ENCODE measurements at places on chromosomes 5 and 9.
A peak's percentile ranks its signal among the peaks of the same experiment; 100 is the strongest.

GRCh38 chr5:132773601-132774355 is 3.3 kb downstream of the SEPTIN8 start:
- no peak for DNase-seq

GRCh38 chr5:123285122-123286023 is 137.8 kb downstream of the CEP120 start:
- peak; percentile 13 for DNase-seq

- DNase-seq, result no peak
These were observed 793.0 kb upstream of the GRAMD2B start for GRCh38 chr5:125630237-125630636.

DNA sequence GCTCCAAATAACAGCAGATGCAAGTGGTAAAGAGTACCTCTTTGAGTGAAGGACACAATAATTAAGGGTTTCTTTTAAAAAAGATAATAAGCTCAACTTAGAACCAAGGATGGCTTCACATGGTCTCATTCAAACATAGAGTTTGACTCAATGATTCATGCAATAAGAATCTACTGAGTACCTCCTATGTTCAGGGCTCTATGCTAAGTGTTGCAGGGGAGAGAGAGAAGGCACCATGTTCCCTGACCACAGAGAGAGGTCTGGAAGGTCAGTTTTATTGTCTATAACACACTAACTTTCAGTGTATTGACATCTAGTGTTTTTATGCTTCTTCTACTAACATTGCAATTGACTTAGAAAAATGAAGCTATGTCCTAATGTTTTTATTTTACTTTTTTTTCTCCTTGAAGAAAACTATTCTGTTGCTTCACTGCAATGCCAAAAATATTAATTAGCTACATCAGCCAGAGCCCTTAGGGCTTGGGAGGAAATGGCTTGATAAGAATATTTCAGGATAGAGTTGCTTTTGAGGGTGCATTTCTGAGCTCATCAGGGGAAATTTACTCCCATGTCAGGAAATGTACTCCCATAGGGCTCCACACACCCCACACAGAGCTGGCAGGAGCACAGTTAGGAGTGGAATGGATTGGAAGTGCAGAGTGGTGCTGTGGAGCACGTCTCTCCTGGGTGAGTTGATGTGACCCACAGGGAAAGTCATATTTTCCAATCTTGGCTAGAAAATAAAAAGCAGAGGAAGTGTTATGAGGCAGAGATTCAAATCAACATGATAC is 106.6 kb downstream of the PDE8B start:
- no peak for DNase-seq

GRCh38 chr9:88358723-88359122 is 29.5 kb upstream of the SPIN1 start:
- no peak for DNase-seq

GRCh38 chr9:100465761-100466160 is 7.2 kb upstream of the TMEFF1 start:
- no peak for DNase-seq

DNA sequence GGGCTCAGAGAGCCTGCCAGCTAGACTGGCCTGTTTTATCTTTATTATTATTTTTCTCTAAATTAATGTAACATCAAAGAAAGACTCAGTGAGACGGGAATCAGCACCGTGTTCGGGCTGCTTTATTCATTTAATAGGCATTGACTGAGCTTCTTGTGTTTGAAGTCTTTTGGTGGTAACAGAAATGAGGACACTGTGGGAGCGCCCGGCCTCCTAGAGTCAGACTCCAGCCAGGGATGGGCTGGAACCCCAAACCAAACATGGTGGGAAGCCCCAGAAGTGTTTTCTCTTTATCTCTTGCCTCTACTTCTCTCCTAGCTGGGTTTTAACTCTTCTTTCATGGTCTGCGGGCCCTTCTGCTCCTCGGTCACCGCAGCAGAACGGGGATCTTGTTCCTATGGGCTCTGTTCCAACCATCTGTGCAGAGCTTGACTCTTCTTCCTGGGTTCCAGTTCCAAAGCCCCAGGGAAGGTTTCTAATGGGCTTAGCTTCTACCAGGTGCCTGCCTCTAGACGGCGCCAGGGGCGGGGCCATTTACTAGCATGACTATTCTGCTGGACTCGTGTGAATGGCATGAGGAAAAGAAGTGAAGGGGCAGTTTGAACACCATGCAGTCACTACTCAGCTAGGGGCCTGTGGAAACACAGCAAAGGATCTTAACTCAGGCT is 123.8 kb downstream of the FGF18 start:
- DNase-seq, result no peak

DNA sequence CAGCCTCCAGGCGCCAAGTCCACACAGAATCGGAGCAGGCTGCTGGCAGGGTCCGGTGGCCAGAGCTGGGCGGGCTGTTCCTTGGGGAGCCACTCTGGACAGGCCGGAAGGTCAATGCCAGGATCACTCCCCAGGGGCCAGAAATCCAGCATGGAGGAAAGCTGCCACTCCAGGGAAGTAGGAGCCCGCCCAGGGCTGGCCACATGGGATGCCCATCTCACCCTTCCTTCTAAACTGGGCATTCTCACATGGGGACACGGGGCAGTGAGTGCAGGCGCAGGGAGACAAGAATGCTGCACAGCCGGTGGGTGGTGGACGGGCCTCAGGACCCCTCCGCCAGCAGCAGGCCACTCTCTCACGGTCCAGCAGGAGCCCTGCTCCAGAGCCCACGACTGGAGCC is 58.2 kb downstream of the ADAMTS2 start:
- DNase-seq, result no peak

GRCh38 chr5:172450861-172451695 is 3.2 kb downstream of the SH3PXD2B start:
- DNase-seq, result peak; percentile 51

GRCh38 chr5:148297731-148298130 is 14.5 kb upstream of the SPINK7 start:
- no peak for DNase-seq

DNA sequence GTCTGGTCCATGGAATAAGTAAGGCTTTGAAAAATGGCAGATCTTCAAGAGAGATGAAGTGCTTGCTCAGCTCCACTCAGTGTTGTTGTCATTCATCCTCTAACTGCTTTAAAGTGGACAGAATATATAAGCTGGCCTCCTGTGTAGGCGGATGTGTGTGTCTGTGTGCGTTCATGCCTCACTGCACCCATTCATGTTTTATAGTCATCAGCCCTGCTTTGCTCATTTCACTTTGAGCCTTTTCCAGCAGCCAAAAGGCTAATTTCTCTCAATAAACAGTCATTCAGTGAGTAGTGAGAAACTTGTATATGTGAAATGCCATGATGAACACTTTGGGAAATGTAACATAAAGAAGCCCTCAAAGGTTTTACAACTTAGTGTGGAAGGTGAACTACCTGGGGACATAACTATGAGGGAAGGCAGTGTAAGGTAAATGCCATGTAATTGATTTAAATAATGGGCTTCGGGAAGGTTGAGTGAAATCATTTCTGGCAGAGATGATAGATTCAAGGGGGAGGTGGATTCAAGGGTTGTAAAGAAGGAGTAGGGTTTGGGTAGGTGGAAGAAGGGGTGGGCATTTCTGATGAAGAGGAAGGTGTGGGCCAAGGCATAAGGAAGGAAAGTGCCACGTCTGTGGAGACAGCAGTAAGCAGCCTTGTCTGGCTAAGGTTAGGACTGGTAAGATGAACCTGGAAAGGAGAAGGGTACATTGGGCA is 15.7 kb downstream of the TTC23L start:
- no peak for DNase-seq

- DNase-seq, result no peak
These were observed 2.3 kb downstream of the CLTA start for GRCh38 chr9:36193023-36193422.

DNA sequence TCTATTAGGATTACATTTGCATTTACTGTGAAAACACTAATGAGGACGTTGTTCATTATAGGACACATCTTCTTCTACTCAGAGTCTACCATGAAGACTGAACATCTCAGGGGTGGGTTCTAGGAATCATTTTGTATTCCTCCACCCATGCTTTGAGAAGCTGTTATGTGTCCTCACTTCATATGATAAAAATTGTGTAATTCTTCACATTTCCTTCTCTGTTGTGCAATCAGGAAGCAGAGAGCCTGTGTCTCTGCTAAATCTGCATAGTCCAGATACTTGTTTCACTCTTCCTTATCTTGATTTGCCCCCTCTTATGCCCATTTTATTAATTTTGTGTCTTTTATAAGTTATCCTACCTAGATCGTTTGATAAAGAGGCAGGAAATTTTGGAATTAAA is 97.8 kb upstream of the IQGAP2 start:
- DNase-seq, result no peak

DNA sequence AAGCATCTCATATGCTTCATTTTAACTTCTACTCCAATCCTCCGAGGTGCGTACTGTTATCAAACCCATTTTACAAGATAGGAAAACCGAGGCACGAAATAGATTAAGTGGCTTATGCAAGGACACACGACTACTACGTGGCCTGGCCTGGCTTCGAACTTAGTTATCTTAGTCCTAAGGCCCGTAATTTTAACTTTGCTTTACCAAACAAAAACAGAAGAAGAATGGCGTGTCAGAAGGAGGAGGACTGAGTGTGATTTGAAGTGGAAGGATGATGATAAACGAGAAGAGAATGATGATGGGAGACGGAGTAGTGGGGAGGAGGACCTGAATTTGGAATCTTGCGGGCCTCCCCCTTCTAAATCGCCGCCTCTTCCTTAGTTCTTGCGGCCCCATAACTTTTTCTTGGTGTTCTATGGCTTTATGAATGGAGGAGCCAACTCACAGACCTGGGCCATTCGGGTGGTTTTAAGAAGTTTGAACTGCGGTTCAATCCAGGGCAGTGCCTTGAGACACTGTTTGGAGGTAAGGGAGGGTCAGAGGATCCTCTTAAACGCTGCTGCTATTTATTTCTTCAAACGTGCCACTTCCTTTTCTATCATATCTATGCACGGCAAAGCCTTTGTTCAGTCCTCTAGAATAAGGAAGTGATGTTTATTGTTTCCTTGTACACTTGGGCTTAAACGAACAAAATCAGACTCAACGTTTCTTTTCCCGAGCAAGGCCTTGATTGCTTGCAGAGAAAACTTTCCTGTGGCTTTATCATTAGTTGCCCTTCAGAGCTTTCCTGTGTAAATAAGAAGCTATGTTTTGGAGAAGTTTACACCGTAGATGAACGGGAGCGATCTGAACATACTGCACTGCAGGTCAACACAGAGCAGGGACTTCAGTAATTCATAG is 795 bp downstream of the CNOT8 start:
- no peak for DNase-seq

DNA sequence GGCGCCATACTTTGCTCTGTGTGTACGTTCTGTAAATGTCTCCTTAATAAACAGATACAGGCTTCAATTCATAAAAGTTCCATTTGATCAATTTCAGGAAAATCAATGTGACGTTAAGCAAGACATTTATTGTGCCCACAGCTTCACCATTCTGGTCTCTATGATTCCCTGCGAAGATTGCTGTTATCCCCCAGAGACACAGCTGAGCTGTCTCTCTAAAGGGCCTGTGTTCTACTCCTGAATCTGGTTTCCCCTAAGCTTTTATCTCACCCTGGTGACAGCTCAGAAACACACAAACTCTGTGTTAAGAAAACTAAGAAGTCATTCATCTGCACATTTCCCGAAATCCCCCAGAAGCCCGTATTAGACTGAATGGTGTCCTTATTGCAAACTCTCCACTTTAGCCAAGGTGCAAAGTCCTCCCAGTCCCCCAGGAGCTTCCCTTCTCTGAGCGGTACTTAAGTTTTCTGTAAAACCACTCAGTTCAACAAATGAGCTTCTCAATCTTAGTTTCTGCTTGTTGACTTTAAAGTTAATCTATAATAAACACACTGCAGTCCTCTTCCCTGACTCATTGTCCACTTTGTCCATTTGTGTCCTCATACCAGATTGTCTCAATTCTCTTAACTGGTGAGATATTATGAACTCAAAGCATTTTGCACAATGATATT is 1.4 kb upstream of the C5orf15 start:
- DNase-seq, result peak; percentile 5

DNA sequence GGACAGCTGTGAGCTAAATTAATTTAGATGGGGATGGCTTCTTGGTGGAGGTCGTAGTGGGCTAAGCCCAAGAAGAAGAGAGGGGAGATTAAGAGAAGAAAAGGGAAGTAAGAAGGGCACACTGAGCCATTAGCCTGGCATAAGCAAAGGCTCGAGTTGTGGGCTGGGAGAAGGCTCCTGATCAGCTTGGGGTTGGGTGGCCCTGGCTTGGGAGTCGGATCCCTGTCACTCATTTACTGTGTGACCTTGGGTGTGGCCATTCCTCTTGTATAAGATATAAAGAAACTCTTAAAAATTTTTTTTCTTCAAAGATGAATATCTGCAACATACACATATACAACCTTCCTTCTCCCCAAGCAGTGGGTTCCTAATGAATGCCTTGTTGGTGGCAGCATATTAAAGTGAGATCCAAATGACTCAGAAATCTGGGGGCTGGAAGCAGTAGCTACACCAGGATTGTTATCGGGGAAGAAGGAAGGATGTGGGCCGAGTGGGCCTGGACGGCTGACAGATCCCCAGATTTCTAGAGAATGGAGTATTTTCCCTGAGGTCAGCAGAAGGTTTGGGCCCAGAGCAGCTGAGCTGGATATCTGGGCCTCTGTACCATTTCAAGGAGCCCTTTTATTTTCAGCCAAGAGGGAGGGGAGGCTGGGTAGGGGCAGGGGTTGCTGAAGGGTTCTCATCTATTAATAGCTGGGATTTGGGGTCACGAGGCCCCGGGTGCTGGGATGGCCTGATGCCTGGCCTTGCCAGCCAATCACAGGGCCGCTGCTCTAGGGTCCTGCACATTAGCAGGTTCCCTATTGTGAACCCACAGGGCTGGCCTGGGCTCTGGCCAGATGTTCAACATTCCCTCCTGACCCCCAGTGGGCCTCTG is 52.1 kb downstream of the PPARGC1B start:
- no peak for DNase-seq

GRCh38 chr5:142486581-142486980 is 161.8 kb upstream of the SPRY4 start:
- no peak for DNase-seq

- no peak for DNase-seq
These were observed 97.0 kb upstream of the SPRY4 start for GRCh38 chr5:142421621-142422397.

GRCh38 chr5:24065779-24066178 is 558.4 kb downstream of the PRDM9 start:
- DNase-seq, result no peak

Measured in neural crest cell (in vitro differentiated cells).